CD4-positive, alpha-beta T cell treated with Interleukin-2 at 100 ng/mL for 4 hours (primary cell): ENCODE measurements at places on chromosomes 5 and 9.

DNA sequence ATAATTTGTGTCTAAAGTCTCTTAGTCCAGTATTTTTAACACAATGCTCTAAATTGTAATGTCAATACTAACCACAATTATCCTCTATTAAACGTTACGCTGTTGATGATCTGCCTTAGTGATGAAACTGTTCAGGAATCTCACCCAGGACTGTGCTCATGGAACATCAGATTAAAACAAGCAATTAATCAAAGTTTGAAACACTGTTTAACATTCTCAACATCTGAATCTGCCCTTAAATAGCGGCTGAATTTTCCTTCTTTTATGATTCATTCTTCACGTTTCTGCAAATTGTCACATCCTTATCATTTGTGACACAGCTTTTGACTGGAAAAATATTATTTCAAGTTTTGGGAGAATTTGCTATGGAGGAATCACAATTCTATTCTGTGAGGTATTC is 113.8 kb downstream of the MARCHF11 start:
- no peak for DNase-seq

- no peak for DNase-seq
These were observed 553.0 kb downstream of the CSNK1G3 start for GRCh38 chr5:124064956-124065355.

- no peak for DNase-seq
These were observed 223.8 kb upstream of the S1PR3 start for GRCh38 chr9:88767504-88767790.

DNA sequence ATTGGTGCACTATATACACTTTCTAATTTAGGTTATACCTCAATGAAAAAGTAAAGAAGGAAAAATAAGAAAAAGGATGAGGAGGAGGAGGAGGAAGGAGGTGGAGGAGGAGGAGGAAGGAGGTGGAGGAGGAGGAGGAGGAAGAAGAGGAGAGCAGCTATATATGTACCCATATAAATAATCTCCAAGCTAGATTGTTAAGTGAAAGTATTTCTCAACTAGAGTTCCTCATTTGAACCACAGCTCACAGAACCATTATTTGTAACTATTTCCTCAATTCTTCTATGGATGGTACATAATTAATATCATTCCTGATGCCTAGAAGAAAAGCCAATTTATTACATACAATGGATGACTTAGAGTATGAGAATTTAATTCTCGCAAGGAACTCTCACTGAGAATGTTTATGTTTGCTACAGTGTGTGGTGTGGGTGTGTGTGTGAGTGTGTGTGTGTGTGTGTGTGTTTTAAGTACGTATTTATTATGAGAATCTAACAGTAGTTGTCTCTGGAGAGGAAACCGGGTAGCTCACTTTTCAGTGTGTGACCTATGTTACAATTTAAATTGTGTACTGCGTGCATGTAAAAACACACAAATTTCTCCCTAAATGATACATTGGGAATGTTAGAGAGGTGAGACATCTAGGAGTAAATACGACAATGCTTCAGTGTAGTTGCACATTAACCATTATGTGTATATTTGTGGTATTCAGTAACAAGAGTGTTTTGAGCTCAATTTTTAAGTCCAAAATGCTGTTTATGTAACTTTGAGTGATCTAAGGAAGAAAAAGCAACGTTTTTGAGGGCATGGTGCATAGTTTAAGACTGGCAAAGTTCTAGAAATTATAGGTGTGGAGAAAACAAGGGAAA is 20.2 kb upstream of the NREP start:
- no peak for DNase-seq
